AG04449 (cell line): ENCODE measurements at places on chromosomes 5 and 9.
A peak's percentile ranks its signal among the peaks of the same experiment; 100 is the strongest.

GRCh38 chr9:85522459-85523092, 219.2 kb downstream of the AGTPBP1 start:
- no peak for DNase-seq

DNA sequence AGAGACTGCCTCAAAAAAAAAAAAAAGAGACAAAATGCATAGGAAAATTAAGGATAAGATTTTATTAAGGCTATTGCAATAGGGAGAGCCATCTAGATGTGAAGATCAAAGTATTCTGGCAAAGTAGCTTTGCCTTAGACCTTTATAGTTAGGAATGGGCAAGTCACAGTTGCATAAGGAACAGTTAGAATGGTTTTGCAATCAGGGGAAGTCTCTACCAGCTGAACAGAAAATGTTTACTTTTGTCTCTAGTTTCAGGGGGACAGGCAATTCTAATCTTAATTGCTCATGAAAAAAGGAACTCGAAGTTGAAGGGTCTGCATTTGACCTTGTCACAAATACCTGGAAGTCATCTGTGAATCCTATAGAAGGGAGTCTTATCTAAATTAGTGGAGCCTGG, 13.1 kb upstream of the ATP6V1G1 start:
- no peak for DNase-seq

DNA sequence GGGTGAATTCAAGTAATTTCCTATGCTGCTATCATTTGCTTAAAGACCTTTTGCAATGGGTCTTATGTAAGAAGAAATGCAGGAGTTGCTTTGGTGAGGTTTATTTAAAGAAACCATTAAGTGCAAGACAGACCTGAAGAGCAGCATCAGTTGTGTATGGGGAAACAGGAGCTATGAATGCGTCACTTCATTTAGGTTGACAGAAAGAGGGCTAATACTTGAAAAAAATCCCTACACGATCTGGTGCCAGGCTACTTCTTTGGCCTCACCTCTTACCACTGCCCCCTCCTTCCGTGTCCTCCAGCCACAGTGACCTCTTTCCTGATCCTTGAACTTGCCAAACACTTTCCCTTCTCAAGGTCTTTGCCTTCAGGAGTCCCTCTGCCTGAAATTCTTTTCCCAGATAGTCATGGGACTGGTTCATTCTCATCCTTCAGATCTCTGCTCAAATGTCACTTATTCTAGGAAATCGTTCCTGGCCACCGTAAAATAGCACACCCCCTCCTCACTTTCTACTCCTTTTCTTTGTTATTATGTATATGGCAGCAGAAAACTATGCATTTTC, 1.4 kb upstream of the JAK2 start:
- no peak for DNase-seq

GRCh38 chr5:139082813-139083498, 115.2 kb downstream of the SIL1 start:
- DNase-seq = no peak

DNA sequence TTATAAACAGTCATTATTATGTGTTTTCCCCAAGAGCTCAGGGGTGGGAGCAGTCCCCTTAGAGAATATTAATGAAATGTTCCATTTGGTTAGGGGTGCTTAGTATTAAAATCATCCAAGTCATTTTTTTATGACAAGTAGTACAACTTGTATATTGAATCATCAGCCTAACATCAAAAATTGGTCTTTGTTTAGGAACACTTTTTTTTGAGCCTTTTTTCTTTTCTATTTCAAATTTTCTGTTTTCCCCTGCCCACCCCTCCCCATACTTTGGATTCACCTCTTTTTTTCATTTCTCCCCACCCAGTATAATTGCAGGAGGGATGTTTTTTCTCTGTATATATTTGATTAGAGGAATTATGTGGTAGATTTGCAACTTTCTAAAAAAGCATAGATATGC, 25.8 kb downstream of the RBM27 start:
- no peak for DNase-seq

DNA sequence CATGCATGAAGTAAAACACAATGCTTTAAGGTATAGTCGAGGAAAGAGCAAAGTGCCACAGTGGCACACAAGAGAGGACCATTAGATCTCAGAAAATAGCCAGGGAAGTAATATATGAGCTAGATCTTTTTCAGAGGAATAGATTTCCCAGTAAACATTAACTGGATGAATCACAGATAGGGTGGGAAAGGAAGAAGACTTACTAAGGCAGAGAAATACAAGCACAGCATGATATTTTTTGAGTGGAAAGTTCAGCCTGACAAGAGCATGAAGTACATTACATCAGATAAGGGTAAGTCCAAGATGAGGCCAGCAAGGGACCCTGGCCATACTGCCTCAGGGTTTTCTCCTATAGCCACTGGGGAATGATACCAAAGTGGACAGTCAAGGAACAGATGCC, 804.6 kb upstream of the DMAC1 start:
- no peak for DNase-seq

GRCh38 chr9:34589636-34590380, at the start of gene CNTFR:
TSS of gene CNTFR (minus strand) at chr9:34589724. CDS start at chr9:34568981, 20,743 bp downstream.
- DNase-seq = no peak

- no peak for DNase-seq
These were observed 167.8 kb downstream of the OLFM1 start for GRCh38 chr9:135255033-135255840.

DNA sequence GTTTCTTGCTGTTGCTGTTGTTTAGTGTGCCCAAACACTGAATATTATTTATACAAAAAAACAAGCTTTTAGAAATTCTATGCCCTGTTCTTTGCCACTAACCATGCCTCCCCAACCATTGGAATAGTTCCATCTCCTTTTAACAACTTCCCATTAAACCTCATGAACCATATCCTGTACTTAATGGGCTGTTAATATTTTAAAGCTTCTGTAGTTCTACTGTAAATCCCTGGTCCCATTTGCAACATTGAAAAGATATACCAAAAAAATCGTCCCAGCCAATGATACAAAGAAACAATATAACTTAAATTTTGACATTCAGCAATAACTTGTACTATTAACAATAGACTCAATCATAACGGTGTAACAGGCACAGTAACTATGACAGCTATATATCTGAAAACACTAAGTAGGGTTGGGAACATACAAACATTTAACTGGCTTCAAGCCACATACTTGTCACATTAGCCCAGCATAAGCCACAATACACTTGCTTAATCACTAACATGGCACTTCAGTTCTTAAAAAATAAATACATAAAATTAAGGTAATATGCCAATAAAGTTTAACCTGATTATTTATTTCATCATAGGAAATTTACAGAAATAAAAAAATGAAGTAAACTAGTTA, 86.1 kb downstream of the ADAMTS6 start:
- DNase-seq = no peak

- DNase-seq = no peak
These were observed 226.8 kb upstream of the ATP10B start for GRCh38 chr5:161078793-161079192.

DNA sequence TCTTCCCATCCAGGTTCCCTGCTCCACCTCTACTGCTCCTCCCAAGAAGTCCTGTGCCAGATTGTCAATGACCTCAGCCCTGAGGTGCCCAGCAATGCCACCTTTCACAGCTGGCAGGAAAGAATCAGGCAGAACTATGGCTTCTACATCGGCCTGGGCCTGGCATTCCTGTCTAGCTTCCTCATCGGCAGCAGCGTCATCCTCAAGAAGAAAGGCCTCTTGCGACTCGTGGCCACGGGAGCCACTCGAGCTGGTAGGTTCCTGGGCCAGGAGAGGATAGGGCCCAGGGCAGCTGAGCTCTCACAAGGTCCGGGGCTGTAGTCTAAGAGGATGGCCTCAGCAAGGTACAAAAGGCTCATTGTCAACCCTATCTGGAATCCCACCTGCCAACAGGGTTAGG, 3.1 kb downstream of the NIPAL4 start:
- DNase-seq = no peak

GRCh38 chr5:175606409-175606808, 51.5 kb upstream of the HRH2 start:
- DNase-seq = no peak

GRCh38 chr5:6361101-6361500, 17.2 kb downstream of the MED10 start:
- no peak for DNase-seq

GRCh38 chr9:135210676-135211523, 123.4 kb downstream of the OLFM1 start:
- DNase-seq = no peak

DNA sequence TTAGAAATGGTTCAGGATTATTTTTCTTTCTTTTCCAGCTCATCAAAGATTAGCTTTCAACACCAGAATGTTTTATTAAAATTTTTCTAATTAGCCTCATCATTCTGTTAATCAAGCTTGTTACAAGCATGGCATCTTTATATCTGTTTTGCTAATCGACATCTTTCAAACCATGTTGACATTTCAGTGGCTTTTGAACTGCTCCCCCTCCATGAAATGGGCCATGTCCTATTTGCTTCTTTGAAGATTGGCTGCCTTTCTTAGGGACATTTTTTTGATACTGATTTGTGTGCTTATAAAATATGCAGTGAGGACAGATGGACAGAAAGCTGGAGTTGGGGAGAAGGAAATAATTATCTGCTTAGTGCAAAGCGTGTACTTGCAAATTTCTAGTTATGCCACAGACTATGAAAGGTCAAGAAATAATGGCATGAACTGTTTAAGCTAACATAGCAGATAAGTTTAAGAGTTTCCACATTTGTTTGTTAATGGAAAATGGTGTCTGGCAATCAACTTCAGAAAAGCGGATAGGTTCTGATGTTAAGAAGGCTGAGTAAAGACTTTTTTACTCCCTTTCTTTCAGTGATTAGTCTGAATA, 27.5 kb downstream of the BTF3 start:
- DNase-seq = no peak

DNA sequence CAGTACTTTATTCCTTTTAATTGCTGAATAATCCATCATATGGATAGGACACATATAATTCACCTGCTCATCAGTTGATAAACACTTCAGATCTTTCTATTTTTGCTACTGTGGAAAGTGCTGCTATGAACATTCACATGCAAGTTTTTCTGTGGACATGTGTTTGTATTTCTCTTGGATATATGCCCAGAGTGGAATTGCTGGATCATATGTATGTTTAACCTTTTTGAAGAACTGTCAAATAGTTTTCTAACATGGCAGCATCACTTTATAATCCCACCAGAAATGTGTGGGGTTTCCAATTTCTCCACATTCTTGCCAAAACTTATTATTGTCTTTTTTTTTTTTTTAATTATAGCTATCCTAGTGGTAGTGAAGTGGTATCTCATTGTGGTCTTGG, 15.1 kb downstream of the CARTPT start:
- DNase-seq = no peak

- DNase-seq = no peak
These were observed 149.2 kb upstream of the ANKH start for GRCh38 chr5:15020736-15021135.

- DNase-seq = no peak
These were observed 585.6 kb downstream of the PSAT1 start for GRCh38 chr9:78882481-78882880.

- DNase-seq = no peak
These were observed 350.4 kb downstream of the PDE4D start for GRCh38 chr5:59542851-59543820.

GRCh38 chr9:95732802-95733688, 142.4 kb upstream of the ERCC6L2 start:
- no peak for DNase-seq

- peak; percentile 56 for DNase-seq
These were observed 238.3 kb downstream of the FBXL17 start for GRCh38 chr5:108143581-108143980.

DNA sequence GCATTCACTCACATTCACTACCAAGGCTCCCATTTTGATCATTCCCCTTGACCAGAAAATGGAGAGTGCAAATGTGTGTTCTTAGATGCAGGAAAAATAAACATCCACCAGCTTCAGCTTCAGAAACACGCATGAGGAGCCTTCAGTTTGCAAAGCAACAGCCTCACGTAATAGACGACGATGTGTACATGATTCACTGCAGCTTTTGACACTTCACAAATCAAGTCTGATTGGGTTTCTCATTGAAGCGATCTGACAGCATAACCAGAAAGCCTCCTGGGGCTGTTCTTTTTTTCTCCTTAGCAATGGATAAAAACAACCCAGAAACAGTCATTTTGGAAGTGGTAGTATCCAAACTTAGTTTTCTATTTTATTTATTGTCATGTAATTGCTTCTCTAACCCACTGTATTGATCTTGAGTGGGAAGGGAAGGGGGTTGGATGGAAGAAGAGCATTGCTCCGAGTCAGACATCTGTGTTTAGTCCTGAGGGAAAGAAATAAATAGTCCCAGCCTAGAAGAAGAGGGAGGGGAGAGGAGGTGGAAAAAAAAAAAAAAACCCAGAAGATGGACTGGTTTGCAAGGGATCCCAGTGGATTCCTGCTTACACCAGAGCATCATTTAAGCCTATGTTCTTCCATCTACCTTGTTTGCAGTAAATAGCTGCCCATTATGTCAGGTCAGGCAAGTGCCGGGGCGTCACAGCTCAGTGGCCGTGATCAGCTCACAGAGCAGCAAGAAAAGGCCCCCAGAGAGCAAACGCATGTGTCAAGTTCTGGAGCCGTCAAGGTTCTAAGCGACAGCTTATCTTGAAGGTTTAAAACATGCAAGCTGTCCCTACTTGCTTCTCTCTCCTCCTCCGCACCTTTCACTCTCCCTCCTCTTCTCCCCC, 190.2 kb upstream of the SNX2 start:
- DNase-seq = no peak

- no peak for DNase-seq
These were observed 26.8 kb upstream of the IER5L start for GRCh38 chr9:129204840-129205239.

- no peak for DNase-seq
These were observed at the start of gene NELFB for GRCh38 chr9:137254624-137255447. TSS of gene NELFB (plus strand) at chr9:137255327.

- DNase-seq = no peak
These were observed 7.2 kb downstream of the GAPT start for GRCh38 chr5:58498340-58498942.

DNA sequence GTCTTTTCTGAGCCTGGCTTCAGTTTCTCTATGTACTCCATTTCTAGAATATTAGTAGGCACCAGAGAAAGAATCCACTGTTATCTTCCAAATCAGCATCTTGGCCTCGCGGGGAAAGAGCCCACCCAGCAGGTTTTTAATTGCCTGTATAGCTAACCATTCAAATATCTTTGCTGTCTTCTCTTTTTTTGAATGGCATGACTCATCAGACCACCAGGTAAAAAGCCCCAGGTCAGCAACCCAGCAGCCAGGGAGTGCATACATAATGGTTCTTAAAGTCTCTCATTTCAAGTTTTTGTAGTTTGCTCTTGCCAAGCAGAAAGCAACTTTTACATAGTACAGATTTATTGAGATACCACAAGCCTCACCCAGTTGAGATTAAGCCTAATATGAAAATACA, 50.7 kb downstream of the TMEM167A start:
- DNase-seq = no peak
